ENCODE measurements at places on chromosomes 5 and 9.

DNA sequence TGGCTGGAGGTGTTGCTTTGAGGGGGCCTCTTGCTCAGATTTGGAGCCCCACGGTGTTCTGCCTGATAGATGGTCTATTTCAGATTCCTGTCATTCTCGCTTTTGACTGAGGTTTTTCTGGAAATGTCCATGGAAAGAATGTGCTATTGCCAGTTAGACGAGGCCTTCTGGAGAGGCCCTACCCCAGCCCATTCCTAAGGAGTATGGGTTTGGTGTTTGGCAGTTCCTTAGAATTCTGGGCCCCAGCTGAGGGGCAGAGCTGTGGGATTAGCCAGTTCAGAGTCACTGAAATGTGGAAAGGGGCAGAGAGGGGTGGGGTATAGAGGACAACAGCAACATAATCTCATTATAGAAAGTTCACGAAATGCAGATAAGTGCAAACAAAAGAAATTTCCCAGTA is 50.5 kb downstream of the GALNT10 start:
- DNase-seq = no peak

DNA sequence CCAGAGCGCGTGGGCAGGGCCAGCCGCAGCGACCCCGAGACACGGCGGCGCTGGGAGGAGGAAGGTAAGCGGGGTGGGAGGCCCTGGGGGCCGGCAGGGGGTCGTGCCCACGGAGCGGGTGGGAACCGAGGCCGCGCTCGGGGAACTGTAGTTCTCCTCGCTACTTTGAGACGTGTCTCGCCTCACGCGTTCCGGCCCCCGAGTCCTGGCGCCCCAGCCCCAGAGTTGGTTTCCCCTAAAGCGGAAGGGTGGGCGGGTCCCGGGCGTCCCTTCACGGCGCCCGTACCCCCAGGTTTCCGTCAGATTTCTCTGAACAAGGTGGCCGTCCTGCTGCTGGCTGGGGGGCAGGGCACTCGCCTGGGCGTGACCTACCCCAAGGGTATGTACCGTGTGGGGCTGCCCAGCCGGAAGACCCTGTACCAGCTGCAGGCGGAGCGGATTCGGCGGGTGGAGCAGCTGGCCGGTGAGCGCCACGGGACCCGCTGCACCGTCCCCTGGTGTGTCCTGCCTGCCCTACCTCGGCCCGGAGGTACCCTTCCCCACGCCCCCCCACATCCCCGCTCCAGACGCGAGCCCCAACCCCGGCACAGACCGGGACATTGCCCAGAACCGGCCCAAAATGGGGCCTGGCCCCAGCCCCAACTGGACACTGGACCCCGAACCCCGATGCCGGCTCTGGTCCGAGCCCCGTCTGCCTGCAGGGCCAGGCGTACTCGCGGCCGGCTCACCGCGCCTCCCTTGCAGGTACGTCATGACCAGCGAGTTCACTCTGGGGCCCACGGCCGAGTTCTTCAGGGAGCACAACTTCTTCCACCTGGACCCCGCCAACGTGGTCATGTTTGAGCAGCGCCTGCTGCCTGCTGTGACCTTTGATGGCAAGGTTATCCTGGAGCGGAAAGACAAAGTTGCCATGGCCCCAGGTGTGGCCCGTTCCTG is 709 bp downstream of the UAP1L1 start:
- no peak for DNase-seq

GRCh38 chr9:127170652-127171051 is 48.2 kb upstream of the ANGPTL2 start:
- no peak for DNase-seq

DNA sequence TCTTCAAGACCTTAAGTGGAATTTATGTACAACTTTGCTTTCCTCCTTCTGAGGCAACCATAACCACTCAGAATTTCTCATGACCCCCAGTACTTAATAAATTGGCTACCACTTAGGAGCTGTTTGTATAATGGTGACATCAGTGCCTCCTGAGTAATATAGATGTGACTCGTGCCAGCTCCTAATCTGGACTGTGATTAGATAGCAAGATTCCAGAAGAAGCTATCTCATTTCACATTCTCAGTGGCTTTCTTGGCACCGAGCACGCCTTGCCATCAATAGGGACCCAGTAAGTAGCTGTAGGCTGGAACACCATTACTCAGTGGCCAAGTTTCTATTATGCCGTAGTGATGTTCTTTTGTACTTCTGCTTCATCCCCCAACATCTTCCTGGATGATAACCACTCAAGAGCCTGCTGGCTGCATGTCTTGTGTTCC is 228.8 kb downstream of the CD180 start:
- DNase-seq = no peak

DNA sequence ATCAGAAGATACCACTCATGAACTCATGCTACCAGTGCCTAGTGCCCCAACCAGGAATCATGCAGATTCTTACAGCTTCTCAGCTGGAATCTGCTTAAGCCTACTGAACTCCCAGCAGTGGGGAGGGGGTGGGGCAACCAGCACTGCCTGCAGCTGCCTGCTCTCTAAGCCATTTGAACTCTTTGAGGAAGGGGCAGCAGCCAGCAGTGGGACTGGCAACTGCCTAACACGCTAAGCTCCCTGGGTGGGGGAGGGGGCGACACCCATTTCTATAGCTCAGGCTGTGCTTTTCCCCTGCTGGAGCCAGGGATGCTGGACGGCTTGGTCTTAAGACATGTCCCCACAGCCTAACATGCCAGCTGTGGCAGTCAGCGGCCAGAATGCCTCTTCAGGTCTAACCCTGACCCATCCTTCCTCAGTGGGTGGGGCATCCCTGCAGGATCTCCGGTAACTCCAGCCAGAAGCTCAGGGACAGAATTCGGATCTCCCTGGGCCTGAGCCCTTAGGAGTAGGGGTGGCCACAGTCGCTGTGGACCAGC is 889.7 kb downstream of the CDH9 start:
- DNase-seq = no peak

- DNase-seq = no peak
Observed at GRCh38 chr5:169339869-169340268, 38.9 kb upstream of the SLIT3 start.

Measured in AG10803 (cell line).